ENCODE measurements at places on chromosomes 16 and 17. TPM values are rescaled to one million over a fixed set of nuclear protein-coding genes. Genes with fewer than 3 reads are reported as not detected.
A peak's percentile ranks its signal among the peaks of the same experiment; 100 is the strongest.

The CRISPLD2 gene
- 11.0 TPM for total RNA-seq

GRCh38 chr16:72847187-72848027 is 200.5 kb downstream of the ZFHX3 start:
- no peak for DNase-seq

DNA sequence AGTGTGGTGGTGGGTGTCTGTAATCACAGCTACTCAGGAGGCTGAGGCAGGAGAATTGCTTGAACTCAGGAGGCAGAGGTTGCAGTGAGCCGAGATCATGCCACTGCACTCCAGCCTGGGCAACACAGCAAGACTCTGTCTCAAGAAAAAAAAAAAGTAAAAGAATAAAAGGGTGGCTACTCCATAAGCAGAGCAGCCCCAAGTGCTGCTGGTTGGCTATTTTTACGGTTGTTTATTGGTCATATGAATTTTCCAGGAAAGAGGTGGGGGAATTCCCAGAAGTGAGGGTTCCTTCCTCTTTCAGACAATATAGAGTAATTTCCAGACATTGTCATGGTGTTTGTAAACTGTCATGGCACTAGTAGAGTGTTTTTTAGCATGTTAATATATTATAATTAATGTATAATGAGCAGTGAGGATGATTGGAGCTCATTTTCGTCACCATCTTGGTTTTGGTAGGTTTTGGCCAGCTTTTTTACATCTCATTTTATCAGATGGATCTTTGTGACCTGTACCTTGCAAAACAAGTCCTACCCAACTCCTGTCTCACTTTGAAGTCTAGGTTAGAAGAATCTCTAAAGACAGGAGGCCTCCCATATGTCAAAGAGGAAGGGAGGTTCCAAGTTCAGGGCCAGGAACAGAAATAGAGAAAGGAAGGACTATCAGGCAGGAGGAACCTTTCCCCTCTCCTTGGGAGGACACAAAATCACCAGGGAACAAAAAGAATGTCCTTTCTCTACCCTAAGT is 39.1 kb downstream of the HOXB1 start:
- DNase-seq, result no peak

GRCh38 chr17:45248132-45248957 is 13.5 kb downstream of the SPATA32 start:
- no peak for DNase-seq

DNA sequence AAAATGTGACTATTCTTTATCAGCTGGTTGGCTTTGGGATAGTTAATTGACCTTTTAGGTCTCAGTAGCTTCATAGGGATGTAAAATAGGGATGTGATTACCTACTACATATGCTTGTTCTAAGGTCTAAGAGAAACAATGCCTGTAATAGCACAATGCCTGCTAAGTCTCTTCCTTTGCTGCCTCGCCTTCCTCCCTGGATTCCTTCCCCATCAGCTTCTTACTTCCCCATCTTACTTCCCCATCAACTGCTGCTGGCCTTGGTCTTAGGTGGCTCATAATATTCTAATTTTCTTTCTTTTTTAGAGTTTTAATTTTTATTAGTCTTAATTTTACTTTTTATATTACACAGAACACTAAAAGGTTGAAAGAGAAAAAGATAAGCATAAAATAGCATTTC is 59.2 kb upstream of the GOT2 start:
- DNase-seq, result no peak

The COTL1 gene
- 40.6 TPM for total RNA-seq

The ZNF18 gene
- total RNA-seq, result 5.9 TPM

- no peak for DNase-seq
These were observed 2.7 kb downstream of the NUFIP2 start for GRCh38 chr17:29291163-29291752.

DNA sequence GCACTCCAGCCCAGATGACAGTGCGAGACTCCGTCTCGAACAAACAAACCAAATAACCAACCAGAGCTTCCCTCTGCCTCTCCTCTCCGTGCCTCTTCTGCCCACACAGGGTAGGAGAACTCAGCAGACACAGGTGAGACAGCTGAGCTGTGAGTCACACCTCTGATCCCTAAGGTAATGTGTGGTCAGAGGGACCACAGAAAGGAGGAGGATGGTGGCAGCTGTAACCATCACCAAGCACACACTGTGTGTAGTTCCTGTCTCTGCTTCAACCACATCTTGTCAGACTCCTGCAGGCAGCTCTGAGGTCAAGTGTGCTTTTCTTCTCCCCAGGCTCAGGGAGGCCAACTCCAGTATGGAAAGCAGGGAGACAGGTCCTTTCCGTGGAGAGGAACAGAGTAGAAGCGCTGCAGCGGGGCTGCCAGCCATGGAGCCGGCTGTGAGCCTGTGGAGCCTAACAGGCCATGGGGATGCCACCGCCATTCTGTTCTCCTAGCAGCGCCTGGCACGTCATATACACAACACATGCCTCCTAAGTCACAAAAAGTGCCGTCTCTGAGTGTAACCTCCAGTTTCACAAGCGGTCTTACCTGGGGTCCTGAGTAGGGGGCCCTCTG is 7.1 kb downstream of the NUDT16L1 start:
- no peak for DNase-seq

DNA sequence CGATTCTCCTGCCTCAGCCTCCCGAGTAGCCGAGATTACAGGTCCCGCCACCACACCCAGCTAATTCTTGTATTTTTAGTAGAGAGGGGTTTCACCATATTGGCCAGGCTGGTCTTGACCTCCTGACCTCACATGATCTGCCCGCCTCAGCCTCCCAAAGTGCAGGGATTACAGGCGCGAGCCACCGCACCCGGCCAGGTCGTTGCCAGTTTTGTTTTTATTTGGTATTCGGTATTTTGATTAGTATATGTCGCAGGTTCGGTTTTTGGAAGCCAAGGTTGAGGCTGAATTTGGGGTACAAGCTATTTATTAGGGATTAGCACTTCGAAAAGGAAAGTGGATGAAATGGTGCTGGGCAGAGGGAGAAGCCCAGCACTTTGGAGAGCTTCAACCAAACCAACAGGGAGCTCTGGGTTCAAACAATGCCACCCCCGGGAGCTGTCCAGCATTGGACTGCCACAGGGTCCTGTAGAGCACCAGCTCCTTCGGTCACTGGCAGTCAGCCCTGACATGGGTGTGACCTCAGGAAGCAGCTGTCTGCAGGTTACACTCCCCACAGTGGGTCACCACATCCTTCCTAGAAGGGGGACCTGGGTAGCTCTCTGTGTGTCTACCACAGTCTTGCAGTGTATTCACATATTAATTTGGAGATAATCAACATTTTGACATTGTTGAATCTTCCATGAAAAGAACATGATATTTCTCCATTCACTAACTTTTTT is 1.5 kb upstream of the CLEC10A start:
- no peak for DNase-seq

DNA sequence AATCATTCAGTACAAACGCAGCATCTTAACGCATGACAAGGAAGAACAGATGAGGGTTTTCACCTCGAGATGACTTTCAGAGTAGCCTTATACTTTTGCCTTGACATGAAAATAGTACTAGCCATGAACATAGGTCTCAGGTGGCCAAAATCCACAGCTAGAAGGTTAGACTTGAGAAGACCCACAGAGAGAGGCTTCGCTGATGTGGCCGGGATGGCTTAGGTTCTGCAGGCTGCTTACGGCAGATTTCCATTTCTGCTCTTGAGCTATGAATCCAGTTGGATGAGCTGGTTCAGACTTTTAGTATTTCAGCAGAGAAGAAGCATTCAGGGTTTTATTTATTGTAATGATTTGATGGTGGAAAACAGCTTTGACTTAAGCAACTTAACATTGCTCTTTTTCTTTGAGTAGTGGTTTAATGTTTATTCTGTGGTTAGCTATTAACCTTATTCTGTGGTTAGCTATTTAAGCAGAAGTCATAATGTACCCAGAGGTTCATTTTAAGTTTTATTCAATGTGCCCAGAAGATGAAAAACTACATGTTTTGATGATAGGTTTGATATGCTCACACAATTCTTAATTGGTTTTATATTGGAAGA is 7.6 kb downstream of the KRT24 start:
- no peak for DNase-seq

The CDH8 gene
- 5.4 TPM for total RNA-seq

GRCh38 chr17:77442976-77443747 is 302.4 kb downstream of the SEC14L1 start:
- DNase-seq, result no peak

DNA sequence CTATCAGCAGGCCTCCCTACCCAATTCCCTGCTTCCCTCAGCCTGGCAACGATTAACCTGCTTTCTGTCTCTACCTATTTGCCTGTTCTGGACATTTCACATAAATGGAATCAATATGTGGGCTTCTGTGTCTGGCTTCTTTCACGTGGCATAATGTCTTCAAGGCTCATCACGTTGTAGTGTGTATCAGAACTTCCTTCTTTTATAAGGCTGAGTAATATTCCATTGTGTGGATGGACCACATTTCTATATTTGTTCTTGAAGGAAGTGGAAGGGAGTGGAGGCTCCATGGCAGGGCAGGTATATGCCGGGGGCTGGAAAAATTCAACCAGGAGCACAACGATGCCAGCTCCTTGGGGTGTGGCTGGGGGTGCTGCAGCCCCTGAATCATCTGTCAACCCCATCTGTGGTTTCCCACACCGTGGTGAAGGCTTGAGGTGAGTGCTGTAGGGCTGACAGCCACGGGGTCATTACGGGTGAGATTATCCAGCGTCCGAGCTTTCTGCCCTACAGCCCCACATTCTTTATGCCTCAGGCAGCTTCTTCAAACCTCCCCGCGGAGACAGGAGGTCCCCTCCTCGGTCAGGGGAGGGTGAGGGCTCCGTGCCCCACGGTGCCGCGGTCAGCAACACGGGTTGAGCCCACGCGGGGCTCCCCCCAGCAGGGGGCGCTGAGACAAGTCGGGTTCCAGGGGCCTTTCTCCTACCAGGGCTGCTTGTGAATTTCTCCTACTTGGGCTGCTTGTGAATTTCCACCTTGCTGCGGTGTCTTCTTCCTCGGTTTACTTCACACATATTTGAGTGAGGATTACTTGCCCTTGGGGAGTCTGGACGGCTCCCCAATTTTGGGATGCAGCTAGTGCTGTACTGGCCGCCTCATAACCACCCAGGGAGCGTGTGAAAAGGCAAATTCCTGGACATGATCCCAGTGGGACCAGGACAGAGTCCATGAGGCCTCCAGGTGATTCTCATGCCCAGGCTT is 18.3 kb upstream of the WFIKKN2 start:
- DNase-seq, result peak; percentile 47

The HOXB1 gene
- total RNA-seq, result 0.96 TPM

DNA sequence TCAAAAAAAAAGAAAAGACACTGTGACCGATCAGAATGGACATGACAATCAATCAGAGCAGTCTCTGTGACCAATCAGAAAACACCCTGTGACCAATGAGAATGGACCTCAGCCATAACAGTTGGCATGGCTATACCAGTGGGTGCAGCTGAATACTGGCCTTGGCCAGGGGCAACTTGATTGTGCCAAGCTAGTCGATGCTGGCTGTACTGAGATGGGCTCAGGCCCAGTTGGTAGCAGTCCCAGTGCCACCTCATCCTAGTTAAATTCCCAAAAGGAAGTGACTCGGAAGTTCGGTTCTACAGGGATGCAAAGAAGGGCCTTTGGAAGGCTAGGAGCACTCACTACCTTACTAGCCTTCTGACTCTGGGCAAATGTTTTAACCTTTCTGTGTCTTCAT is 37.2 kb upstream of the BCO1 start:
- DNase-seq, result no peak

GRCh38 chr17:34241062-34241461 is 14.0 kb upstream of the CCL2 start:
- DNase-seq, result no peak

DNA sequence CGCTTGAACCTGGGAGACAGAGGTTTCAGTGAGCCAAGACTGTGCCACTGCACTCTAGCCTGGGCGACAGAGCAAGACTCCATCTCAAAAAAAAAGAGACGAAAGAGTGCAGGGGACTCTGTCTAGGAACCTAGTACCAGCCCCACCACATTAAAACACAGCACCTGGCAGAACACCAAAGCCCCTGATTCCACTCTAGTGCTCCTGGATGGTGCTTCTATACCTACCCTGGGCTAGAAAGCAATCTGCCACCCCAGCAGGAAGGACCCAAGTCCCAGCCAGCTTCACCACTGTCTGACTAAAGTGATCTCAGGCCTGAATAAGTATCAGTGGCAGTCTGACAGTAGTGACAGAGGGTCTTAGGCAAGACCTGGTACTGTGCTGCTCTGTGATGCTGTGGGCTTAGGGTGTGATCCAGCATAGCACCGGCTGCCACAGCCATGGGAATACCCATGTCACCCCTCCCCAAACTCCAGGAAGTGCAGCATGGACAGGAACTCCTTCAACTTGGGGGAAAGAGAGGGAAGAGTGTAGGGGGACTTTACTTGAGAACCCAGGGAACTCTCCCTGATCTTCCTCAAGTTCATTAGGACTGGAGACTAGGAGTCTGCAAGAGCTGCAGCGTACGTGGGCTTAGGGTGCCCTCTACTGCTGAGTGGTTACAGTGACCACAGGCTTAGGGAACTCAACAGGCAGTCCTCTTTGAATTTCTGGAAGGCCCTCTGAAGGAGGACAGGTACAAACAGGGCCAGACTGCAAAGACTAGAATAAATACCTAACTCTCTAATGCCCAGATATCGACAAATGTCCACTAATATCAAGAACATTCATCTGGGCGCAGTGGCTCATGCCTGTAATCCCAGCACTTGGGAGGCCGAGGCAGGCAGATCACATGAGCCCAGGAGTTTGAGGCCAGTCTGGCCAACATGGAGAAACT is 30.0 kb upstream of the RNF43 start:
- DNase-seq, result peak; percentile 60

The SPN gene
- 0.19 TPM for total RNA-seq

DNA sequence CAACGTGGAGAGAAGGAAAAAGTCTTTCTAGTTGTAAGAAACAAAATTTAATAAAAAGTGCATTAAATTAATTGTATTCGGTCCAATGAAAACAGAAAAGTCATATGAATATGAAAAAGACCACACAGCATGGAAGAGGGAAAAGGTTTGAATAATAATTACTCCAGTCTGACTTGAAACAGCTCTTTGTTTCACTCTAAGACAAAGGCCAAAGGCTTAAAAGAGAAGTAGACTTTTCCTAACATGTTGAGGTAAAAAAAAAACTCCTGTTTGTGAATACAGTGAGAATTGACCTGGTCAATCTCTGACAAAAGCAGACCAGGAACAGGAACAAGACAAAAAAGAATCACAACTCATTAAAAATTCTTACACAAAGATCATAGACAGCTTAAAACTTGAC is 429.8 kb downstream of the TOX3 start:
- DNase-seq, result no peak

DNA sequence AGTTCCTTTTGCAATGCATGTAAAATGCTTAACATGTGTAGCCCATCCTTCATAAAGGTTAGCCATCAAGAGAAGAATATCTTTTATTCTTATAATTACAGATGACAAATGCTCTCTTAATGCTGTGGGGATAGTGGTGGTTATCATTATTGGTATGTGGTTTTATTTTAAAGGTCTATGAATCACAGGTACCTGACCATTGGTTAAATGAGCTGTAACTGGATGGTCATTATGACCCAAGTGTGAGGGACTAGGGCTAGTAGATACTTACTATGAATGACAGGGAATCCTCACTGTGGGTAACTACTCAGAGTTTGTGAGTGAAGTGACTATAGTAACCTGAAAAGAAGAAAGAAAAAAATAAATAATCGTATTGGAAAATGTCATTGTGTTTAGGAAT is 78.8 kb downstream of the CDRT15 start:
- DNase-seq, result no peak

- no peak for DNase-seq
These were observed 45.2 kb downstream of the TOX3 start for GRCh38 chr16:52501746-52502145.

Measured in progenitor cell of endocrine pancreas (in vitro differentiated cells).